ENCODE measurements at places on chromosomes 7 and 10.

- DNase-seq: no peak
Measured at GRCh38 chr10:58173391-58173790, 94.3 kb downstream of the IPMK start.

DNA sequence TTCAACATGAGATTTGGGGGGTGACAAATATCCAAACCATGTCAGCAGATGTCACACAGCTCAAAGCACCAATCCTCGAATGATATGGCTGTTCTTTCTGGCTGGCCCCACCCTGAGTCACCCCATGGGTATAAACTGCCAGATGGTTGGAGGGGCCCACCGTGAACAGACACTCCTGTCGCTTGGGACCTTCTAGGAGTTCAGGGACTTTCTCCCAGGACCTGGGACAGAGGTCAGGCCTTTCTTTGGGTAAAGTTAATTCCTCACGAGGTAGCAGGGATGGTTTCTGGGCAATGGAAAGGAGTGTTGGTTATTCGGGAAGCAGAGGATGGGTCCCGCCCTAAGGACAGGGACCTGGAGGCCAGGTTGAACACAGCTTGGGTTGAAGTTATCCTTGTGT, 262.0 kb downstream of the ACTR3B start:
- no peak for DNase-seq

GRCh38 chr7:38740041-38740440, 108.9 kb upstream of the AMPH start:
- no peak for DNase-seq

- no peak for DNase-seq
Measured at GRCh38 chr7:1674161-1675035, 4.3 kb downstream of the ELFN1 start.

DNA sequence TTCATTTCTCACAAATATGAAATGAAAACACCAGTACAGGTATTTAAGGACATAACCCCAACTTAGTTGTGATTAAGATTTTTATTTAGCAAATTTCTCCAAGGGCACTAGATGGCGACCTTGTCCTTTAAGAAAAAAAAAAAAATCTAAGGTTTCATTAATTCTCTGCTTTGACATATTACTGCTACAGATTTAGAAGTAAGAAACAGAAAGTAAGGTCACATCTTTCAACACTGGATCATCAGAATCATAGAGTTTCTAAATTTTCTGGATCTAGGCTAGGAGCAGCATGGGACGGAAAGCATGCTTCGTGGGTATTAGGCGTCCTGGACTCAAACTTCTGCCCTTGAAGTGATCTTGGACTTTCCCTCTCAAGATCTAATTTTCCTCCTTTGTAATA, 85.5 kb upstream of the PRKG1 start:
- DNase-seq: no peak

DNA sequence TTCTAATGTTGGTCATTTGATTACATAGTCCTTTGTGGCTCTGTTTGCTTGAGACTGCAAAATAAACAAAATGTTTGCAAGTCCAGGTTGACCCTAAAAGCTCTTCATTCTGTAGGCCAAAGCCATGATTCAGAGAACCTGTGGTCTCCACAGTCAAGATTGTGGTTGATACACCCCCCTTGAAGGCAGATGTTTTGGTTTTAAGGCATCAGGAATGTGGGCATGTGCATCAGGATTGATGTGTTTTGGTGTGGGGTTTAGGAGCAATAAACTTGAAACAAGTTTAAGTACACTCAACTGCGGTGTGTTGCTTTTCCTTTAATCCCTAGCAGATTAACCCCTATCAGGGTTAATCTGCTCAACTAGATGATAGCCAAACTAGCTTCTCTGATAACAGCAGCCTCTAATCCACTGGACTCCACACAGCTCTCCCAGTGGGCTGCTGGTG, 379.1 kb upstream of the GALNT17 start:
- DNase-seq: no peak

DNA sequence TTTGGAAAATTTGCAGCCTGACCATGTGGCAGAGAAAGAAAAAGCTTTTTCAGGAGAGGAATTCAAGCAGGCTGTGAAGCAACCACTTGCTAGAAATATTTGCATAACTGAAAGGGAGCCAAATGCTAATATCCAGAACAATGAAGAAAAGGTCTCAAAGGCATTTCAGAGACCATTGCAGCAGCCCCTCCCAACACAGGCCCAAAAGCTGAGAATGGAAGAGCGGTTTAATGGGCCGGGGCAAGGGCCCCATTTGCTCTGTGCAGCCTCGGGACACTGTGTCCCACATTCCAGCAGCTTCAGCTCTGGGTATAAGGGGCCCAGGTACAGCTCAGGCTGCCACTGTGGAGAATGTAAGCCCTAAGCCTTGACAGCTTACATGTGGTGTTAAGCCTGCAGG, 918.1 kb upstream of the POT1 start:
- no peak for DNase-seq

GRCh38 chr10:62721687-62722086, 82.8 kb upstream of the ADO start:
- no peak for DNase-seq

GRCh38 chr7:70212281-70212680, 614.0 kb downstream of the AUTS2 start:
- DNase-seq: no peak

DNA sequence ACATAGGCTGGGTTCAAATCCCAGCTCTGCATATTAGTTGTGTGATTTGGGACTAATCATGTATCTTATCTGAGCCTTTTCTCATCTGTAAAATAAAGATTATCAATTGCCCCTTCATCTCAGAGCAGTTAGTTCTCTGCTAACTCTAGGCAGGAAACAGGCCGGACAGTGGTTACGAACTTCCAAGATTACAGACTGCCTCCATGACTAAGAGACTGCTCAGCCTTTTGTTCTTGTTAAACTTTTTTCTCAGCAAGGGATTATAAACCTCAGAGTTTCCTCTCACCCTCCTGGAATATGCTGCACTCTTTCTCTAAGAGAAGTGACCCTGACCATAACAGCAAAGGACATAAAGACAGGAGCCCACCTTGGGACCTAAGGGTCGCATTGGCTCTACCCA, 52.5 kb upstream of the NFKB2 start:
- DNase-seq: no peak
